ENCODE measurements at places on chromosomes 1 and 21.

GRCh38 chr1:212591922-212592321 is 16.6 kb upstream of the ATF3 start:
- no peak for DNase-seq

GRCh38 chr1:79599257-79599656 is 592.7 kb upstream of the ADGRL4 start:
- no peak for DNase-seq

DNA sequence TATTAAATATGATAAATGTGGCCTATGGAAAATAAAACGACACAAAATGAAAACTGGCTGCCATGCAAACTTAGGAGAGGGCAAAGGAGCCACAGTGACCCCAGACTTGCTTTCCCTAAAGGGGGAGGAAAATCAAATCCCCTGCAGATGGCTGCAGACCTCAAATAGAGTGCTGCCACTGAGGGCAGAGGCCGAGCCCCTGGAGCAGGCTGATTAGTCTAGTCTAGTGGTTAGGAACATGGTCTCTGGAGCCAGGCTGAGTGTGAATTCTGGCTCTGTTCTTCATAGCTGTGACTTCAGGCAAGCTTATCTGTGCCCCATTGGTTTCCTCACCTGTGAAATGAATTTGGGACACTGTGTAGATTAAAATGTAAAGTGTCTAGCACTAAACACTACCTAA is 60.8 kb downstream of the ITPKB start:
- no peak for DNase-seq

- DNase-seq = no peak
These were observed 22.9 kb downstream of the DSTYK start for GRCh38 chr1:205188596-205188995.

DNA sequence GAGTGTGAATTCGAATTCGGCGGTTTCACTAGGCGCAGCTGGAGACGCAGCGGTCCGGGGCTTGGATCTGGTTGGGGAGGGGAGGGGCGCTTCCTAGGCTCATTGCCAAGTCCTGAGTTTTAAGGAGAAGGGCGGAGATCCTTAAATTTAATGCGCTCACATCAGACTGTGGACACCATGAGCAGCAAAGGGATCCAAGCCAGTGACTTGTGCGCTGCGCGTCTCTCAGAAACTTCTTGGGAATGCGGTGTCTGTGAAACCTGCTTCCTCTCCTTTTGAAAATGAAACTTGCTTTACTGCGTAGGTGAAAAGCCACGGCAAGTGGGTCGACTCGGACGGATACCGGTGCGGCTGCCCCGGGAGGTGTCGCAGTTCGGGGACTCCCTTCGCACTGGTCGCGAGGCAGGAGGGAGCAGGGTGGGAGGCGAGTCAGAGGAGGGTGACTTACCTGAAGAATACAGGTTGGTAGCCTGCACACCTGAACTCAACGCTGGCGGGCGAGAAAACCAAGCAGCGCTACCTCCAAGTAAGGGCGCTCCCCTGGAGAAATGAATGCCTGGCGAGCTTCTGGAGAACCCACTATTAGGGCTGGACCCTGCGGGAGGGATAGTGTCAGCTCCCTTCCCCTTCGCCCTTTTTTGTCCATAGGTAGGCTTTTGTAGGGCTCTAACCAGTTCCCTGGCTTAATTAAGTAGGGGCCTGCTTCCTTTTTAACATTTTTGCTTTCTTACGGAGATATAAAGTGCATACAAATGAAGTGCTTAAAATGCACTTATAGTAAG is 992 bp downstream of the TENT5C start:
- no peak for DNase-seq

DNA sequence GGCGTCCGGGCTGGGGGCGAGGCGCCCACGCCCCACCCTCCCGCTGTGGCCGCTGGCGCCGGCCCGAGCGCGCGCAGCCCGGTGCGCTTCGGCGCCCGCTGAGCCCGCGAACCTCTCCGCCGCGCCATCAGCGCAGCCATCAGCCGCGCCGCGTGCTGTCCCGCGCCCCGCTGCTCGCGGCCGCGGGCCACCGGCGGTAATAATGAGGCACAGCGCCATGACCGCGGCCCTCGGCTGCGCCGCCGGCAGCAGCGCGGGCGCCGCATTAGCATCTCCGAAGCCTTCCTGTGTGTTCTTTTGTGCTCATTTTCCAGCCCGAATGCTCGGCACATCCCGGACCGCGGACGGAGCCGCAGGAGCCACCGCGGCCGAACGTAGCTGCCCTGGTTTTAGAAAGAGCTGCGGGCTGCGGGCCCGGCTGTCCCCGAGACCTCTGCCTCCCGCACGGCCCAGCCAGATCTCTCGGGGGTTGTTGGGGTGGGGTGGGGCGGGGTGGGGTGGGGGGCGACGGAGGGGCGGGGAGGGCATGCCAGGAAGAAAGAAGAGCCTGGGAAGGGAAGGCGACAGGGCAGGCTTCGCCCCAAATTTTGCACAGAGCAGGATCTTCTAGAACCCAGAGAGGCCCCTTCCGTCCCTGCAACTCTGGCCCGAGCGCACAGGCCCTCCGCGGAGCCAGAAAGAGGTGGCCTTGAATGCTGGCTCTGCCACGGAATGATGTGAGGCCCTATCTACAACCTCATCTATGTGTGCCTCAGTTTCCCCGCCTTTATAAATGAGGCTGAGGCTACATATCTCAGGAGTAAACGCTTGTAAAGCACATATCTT is 55.3 kb downstream of the RRAGC start:
- no peak for DNase-seq

DNA sequence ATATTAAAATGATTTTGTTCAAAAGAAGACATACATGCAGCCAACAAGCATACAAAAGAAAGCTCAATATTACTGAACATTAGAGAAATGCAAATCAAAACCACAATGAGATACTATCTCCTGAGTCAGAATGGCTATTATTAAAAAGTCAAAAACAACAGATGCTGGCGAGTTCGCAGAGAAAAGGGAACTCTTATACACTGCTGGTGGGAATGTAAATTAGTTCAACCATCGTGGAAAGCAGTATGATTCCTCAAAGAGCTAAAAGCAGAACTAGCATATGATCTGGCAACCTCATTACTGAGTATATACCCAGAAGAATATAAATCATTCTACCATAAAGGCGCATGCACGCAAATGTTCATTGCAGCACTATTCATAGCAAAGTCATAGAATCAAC is 126.0 kb upstream of the HMCN1 start:
- no peak for DNase-seq

- peak; percentile 43 for DNase-seq
These were observed 71.0 kb downstream of the PDE9A start for GRCh38 chr21:42724226-42724920.

DNA sequence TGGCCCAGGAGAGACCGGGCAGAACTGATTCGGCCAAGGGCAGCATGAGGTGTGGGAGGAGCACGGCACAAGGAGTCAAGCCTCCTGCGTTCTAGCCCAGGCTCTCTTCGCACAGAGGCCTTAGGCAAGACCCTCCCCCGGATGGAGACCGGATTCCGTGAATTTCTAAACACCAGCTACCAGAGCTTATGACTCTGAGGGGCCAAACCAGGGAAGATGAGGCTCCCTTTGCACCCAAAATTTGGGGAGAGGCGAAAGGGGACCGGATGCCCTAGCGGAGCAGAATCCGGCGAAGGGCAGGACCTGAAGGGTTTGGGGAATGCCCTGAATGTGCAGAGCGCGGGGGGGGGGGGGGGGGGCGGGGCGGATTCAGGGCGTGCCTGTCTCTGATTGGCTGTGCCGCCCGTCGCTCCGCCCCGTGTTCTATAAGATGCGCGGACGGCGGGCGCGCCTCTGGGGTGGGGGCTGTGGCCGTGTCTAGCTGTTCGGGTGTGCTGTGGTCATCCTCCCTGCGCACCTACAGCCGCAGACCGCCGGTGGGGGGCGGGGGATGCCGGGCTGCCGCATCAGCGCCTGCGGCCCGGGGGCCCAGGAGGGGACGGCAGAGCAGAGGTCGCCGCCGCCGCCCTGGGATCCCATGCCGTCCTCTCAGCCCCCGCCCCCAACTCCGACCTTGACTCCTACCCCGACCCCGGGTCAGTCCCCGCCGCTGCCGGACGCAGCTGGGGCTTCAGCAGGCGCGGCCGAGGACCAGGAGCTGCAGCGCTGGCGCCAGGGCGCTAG is at the start of gene TRNP1:
Gene TRNP1 (plus strand): TSS at position 456 of the 783 bp plus-strand sequence. CDS start 95 bp downstream, at position 551.
- DNase-seq = no peak

DNA sequence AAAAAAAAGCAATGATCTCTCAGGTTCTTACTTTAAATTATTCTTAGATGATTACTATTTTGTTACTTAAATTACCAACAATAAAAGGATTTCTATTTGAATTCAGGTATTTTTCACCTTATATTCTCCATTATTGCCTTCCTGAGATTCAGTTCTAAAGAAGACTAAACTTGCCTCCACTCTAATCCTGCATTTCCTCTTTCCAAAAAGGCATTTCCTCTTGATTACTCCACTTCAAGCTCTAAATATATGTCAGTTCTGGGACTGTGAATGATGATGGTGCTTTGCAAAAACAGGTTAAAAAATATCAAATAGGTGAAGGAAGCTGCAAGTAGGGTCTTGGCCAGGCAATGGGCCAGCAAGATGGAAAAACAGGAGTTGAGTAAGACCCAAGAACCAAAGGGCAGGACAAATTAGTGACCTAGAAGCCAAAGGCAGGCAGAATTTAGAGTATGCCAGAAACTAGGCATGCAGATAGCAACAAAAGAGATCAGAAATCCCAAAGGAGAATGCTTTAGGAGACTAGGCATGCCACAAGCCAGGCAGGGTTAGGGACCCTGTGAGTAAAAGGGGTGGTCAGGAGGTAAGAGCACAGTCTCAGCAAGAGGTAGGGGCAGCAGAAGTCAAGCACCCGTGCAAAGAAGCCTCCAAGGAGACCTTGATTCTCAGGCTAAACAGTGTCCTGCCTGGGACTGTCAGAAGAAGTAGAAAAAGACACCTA is 11.3 kb upstream of the DIPK1A start:
- no peak for DNase-seq

GRCh38 chr1:169670836-169671235 is 40.6 kb downstream of the SELL start:
- DNase-seq = no peak
